ENCODE measurements at places on chromosomes 6 and 20.

DNA sequence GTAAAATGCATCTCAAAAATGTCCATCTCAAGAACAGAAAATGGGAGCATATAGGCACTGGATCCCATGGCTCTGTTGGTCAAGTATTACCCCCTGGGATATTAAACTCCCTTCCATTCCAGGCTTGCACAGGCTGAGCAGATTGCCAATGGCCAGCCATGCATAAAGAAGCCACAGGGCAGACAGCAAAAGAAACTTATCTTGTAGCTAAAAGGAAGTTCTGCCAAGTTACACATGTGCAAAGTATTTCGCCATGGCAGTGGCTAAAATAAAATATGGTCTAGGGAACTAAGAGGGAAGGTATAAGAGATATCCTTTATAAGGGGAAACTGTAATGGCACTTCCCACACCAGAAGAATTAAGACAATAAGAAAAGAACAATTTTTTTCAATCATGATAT lies 415.6 kb upstream of the BTBD3 start:
- no peak for DNase-seq

DNA sequence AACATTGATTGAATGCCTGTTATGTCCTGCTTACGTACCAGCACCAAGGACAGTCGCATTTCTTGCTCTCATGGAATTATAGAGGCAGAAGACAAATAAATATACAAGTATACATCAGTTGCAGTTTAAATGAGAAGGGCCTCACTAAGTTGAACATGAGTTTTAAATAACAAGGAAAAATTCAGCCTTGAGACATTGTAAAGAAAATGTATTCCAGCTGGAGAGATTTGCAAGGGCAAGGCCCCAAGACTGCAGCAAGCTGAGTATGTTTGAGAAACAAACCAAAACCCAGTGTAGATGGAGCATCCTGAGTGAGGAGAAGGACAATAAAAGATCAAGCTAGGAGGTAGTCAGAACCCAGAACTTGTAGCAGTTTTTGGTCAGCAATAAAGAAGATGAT lies 123.2 kb upstream of the BMP5 start:
- no peak for DNase-seq

DNA sequence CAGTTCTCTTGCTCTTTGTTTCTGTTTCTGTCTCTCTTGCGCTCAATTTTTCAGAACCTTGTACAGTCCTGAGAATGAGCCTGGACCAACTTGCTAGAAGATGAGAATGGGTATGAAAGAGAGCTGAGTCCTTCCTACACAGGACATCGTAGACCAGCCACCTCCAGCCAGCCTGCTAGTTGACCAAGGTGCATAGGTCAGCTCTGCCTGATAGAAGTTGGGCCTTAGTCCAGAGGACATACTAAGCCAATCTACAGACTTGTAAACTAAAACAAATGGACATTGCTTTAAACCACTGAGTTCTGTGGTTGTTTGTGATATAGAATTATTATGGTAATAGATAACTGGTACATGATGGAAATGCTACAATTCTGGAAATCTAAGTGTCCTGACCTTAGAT lies 236.4 kb upstream of the ZFP64 start:
- no peak for DNase-seq

- DNase-seq, result no peak
Observed at GRCh38 chr6:4962905-4963304, 40.9 kb downstream of the RPP40 start.

DNA sequence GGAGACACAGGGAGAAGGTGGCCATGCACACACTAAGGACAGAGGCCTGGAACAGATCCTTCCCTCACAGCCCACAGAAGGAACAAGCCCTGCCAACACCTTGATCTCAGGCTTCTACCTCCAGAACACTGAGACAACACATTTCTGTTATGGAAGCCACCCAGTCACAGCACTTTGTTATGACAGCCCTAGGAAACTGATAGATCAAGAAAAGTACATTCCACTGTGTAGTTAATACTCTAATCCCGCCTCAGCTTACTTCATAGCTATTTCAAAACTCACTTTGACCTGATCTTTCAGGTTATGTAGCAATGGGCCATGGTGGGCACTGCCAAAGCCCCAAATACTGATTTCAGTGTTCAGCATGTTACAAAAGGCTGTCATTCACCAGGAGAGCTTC lies 66.8 kb downstream of the CD24 start:
- no peak for DNase-seq

GRCh38 chr6:148596891-148597455 lies 149.9 kb upstream of the UST start:
- DNase-seq, result no peak

DNA sequence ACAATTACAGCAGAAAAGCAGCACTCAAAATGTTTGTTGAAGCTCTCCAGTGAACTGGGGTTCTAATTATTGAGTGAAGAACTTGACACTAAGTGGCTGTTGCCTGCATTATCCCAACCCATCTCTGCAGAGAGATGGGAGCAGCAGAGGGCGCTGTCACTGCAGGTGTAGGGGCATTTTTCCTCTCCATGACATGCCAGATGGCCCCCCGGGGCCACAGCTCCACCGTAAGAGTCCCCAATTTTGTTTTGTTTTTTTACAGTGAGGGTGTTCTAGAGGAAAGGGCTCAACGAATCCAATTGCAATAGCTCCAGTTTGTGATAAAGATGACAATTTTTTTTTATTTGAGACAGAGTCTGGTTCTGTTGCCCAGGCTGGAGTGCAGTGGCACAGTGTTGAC lies 1.9 kb upstream of the FUCA2 start:
- no peak for DNase-seq

DNA sequence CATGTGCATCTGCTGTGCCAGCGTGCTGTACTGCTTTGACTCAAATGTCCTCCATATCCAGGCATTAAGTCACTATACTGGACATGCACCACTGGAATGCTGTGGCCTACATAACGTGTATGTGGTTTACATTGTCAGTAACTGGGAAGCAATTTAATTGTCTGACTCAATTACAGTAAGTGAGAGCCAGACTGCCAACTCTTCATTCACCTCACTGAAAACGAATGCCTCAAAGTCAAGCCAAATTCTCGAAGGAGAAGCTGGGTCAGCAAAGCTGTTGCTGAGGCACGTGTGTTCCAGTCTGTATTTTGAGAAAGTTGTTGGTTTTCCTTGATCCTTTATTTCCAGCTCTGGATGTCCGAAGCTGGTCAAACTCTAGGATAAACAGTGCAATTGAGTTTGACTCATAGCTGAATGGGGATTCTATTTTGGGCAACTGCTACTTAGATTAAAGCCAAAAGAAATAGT lies 534.3 kb downstream of the COL12A1 start:
- no peak for DNase-seq

DNA sequence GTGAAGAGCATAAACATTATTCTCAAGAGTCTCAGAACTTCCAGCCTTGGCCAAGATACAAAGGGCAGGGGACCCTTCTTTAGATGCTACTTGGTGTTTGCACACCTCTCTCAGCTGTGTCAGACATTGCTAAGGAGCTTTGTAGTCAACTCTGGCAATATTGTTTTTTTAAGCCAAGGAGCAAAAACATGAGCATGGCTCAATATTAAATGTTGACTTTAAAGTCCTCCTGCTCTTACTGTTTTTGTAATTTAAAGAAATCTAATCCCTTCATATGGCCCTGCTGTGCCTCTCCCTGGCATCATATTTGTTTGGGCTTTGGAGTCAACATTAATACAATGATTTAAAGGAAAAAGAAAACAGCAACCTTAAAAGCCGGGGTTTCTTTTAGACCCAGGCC lies 67.9 kb upstream of the TMEM170B start:
- no peak for DNase-seq

DNA sequence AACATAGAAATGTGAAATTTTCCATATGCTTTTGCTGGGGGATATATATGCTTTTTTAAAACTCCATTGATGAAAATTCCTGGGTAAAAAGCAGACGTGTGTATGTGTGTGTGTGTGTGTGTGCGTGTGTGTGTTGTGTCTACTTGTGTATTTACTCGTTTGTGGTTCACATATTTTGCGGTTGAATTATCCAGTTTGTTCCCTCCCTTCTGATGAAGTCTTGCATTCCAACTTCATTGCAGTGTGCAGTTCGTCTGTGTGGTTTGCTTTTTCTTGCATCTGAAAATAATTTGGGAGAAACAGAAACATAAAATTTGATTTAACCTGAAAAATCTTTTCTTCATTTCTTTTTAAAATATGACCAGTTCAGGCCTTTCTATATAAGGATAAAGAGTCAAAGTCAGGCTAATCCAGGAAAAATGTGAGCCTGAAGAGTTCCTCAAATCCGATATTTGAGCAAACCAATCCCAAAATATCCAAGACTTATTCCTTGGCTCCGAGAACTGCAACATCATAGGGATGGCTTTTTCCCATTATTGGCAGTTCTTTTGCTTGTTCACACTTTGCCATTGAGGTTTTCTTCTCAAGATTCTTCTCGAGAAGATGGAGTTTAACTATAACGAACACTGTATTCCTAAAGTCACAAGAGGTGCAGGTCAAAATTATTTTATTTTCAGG lies 202.2 kb upstream of the CCN2 start:
- no peak for DNase-seq

DNA sequence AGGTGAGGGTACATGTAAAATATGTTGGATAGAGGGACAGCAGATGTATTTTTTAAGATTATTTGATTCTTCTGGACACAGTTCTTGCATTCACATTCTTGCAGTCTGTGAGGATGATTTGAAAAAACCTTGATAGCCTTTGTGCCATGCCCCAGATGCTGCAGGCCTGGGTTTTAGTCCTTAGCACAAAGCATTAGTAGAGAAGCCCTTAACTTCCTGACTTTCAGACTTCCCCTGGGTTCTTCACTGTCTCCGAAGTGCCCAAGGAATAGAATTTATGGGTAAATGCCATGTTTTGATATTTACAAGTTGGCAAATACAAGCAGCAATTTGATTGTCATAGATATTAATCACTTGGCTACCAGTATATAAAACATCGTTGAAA lies 67.6 kb upstream of the SUPT3H start:
- no peak for DNase-seq

DNA sequence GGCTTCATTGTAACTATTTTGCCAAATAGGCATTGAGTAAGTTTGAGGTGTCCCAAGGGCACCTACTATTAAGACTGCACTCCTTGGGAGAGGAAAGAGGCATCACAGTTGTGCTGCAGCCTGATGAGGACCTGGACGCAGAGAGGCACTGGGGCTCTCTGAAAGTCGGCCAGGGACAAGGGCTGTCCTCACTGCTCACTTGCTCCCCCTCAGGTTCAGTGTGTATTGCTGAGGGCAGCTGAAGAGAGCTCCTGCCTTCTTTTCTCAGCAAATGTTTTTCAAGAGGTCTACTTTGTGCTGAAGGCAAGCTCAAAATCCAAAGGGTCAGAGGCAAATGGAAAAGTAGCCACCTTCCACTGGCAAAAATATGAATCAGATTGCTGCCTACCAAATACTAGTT lies 331.8 kb downstream of the RIMS1 start:
- DNase-seq, result no peak

DNA sequence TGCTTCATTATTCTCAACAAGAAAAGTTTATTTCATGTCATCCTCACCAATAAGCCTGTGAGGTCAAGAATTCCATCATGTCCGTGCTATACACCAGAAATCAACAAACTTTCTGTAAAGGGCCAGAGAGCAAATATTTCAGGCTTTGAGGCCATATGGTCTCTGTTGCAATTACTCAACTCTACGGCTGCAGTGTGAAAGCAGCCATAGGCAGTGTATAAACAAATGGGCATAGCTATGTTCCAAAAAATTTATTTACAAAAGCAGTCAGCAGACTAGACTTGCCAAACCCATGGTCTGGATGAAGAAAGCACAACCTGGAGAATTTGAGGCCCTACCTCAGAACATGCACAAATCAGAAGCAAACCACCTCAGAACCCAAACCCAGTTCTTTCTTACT lies 118.5 kb downstream of the PCSK2 start:
- no peak for DNase-seq

- no peak for DNase-seq
Observed at GRCh38 chr6:33198853-33199436, 1.5 kb downstream of the RXRB start.

- DNase-seq, result no peak
Observed at GRCh38 chr6:16679050-16679449, 82.2 kb downstream of the ATXN1 start.

GRCh38 chr20:60236613-60237012 lies 278.4 kb downstream of the CDH26 start:
- DNase-seq, result no peak

DNA sequence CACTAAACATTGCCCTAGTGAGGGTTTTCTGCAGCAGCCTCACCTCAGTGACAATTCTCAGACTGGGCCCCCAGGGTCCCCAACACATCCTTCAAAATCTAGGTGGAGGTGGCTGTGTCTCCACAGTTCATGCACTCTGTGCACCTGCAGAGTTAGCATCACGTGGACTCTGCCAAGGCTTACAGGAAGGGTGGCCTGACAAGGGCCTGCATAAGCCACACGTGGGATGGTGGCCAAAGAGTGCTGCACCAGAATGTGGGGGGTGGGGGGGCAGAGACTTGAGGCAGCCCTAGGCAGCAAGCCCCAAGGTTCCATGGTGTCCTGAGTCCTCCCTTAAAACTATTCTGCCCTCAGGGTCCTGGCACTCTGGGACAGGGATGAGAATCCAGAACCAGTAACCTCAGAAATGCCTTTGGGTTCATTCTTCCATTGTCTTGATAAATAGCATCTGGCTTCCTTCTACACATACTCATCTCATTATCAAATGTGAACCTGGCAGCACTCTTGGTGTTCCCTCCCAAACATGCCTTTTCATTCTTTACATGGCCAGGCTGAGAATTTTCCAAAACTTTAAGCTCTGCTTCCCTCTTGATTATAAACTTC lies 1.6 kb upstream of the SERPINB1 start:
- DNase-seq, result no peak

DNA sequence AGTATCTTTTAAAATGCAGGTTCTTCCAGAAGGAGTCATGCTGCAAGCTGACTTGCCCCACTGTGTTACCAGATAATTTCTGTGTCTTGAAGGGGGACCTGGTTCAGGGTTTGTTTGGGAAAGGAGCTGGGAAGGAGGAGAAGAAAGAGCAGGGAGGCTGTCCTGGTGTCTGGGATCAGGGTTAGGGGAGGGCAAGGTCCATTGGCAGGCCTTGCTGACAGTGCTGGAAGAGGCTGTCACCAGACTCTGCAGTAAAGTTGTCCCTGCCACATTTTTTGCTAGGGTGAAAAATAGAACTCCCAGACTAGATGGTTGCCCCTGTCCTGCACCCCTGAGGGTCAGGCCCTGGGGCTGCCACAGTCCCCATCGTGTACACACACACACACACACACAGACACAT lies 14.9 kb downstream of the GLP1R start:
- DNase-seq, result no peak

Data from right forelimb (tissue), 1 donor.